ENCODE measurements at places on chromosomes 1 and 21.
A peak's percentile ranks its signal among the peaks of the same experiment; 100 is the strongest.

DNA sequence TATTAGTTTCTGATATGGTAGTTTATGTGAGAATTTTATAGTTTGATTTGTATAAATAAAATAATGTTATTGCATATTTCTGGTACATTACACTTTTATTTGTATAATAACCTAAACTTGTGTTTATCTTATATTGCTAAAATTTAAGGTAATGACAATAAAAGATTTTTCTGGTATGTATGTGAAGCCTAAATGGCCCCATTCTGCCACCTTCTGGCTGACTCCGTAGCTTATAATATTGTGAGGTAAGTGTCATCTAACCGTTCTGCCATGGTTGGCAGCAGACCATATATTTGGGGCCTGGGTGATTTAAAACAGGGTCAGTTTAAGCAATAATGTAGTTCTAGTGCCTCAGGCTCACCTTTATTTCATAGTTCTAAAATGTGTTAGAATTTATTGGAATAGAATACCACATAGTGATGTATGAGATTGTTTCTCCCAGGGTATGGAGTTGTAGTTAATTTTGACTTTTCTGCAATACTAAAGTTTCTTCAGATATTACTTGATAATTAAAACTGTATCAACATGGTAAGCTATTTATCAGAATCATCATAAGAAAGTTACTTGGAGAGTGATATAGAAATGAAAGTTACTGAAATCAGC lies 21.2 kb upstream of the PRKACB start:
- DNase-seq, result peak; percentile 31

DNA sequence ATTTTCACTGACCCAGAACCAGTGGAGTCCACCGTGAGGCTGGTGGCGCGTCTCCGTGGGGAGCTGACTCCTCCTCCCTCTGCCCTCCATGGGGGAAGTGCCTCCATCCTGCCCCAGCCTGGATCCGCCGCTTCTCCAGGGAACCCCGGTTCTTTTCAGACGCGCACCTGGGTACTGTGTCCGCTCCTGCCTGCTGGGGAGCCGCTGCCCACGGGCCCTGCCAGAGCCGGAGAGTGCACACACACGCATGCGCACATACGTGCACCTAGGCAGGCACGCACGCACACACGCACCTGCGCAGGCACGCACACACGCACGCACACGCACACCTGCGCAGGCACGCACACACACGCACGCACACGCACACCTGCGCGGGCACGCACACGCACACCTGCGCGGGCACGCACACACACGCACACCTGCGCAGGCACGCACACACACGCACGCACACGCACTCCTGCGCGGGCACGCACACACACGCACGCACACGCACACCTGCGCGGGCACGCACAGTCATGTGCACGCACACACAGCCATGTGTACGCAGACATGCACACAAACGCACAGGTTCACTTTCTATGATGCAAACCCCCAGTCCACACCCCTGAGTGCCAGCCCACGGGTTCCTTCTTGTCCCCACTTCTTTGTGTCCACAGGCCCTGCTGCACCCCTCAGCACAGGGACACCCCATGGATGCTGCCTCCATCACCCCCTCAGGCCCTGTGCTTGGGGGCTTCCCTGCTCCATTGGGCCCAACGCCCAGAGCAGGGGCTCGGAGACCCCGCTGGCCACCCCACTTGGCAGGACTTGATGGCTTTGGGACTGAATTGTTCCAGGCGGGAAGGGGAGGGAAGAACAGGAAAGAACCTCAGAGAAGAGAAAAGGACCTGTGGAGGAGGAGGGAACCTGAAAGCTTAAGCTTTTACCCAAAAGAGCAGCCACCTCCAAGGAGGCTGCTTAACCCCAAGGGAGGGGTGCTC lies 42.7 kb downstream of the MORN1 start:
- no peak for DNase-seq

GRCh38 chr1:27598295-27598687 lies 5.7 kb downstream of the AHDC1 start:
- DNase-seq, result no peak

GRCh38 chr1:207076181-207076955 lies 12.3 kb upstream of the C4BPB start:
- DNase-seq, result no peak

GRCh38 chr1:53400761-53401674 lies 58.2 kb upstream of the DMRTB1 start:
- DNase-seq, result no peak

DNA sequence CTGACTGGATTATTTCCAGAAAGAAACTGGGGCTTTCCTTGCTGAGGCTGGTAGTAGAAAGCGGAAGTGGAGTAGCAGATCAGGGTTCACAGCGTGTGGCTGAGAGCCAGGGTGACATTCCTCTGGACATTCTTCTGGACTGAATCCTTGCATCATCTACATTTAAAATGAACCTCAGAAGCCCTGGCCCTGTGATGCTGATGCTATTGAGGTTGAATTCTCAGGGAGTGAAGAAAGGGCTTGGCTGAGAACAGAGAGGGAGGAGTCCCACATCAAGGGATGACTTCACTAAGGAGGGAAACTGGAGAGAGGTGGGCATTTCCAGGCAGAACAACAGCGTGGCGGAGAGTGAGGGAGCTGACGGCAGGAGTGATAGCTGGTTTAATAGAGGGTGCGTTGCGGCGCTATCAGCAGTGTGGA lies 102.3 kb upstream of the LMO4 start:
- no peak for DNase-seq

DNA sequence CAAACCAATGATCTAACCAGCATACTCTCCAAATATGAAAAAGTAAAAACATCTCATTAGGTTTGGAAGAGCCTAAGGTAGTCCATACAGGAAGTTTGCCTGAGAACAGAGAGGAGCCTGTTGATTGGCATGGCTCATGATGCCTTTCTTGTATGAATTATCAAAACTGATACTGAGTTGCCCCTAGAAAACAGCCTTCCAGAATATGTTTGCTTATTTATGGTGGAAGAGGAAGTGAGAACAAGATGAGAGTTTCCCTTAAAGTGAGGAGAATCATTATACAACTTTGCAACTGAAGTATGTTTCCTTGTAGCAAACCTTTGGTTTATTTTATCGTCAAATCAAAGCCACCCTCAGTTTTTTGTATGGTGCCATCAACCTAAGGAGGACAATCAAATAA lies 23.8 kb upstream of the KIAA1614 start:
- DNase-seq, result no peak

DNA sequence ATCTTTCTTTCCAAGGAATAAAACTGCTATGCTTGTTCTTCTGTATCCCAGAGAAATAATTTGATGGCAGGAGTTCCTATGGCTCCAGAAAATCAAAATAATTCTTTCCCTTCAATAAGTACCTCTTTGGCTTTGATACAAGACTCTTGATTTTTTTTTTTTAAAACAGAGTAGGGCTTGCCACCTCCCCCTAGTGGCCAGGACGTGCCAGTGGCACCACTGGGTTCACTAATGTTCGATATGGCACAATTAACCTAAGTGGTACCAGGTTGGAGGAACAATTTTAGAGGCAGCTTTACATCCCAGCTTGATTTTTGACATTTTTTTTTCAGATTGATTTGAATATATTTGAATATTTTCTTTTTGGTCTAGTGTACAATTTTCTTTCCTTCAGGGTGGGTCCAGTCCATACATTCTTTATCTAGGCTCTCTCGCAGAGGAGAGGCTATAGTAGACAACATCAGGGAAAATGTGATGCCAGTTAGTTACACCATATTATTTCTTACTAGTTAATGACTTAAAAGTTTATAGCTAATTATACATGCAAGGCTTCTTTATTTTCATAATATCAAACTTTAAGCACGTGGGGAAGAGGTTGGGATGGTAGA lies 330.9 kb downstream of the S1PR1 start:
- DNase-seq, result peak; percentile 20

DNA sequence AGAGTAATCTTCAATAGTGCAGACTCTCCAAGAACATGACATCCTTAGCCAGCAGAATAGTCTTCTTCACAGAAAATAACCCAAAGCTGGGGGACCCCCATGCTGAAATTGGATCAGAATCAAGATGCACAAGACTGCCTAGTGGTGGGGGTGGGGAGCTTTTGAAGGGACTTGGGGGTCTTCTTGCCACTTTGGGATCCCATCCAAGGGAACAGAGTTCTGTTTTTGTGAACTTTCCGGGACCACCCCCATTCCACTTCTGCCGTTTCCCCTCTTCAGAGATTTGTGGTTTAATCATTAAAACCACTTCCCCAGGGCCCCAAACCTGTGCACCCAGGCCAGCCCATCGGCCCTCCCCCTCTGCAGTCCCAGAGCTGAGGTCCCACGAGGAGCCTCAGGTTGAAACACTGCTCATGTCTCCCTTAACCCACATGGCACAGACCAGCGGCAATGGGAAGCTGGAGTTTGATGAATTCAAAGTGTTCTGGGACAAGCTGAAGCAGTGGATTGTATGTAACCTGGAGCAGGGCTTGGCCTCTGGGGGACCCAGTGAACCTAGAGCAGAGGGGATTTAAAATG lies 44.9 kb downstream of the CAPN9 start:
- no peak for DNase-seq

DNA sequence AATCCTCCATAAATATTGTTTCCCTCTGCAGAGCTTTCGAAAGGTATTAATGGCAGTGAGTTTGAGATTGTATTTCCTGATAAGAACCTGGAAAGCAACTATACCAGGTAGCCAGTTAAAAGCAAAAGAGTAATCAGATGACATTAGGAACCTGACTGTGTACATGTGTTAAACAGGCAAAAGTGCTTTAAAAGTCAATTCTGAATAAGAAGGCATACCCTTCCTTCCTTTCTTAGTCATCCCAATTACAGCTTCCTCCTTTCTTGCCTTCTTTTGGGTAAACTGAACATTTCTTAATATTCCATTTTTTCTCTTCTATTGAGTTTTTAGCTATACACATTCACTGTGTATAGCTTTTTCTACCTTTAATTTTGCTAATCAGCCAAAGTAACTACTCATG lies 144.7 kb downstream of the ZNF281 start:
- DNase-seq, result no peak

All from activated T-cell treated with anti-CD3 and anti-CD28 coated beads for 24 hours (primary cell).